Lung microvascular endothelial cell (primary cell): ENCODE measurements at places on chromosomes 6 and 20. TPM values are rescaled to one million over a fixed set of nuclear protein-coding genes. Genes with fewer than 3 reads are reported as not detected.

Gene HTR1E
- not detected in 2 replicates for total RNA-seq

Gene TMEM74B
- total RNA-seq = under 0.01 and 0.44 TPM in 2 replicates

Gene ITCH
- 38.6 and 55.2 TPM in 2 replicates for total RNA-seq

Gene C2
- under 0.01 TPM in 1 of 2 replicates, not detected in the other for total RNA-seq

Gene HLA-DOA
- total RNA-seq = not detected in 2 replicates

Gene PHACTR3
- total RNA-seq = 1.6 and 3.1 TPM in 2 replicates

Gene GPX5
- not detected in 2 replicates for total RNA-seq

Gene TRAPPC3L
- total RNA-seq = under 0.01 TPM in 1 of 2 replicates, not detected in the other

Gene SPATS1
- not detected in 2 replicates for total RNA-seq

Gene TINAG
- not detected in 2 replicates for total RNA-seq

Gene GMPR
- total RNA-seq = 5.2 and 15.9 TPM in 2 replicates

Gene LPIN3
- under 0.01 and 0.65 TPM in 2 replicates for total RNA-seq

DNA sequence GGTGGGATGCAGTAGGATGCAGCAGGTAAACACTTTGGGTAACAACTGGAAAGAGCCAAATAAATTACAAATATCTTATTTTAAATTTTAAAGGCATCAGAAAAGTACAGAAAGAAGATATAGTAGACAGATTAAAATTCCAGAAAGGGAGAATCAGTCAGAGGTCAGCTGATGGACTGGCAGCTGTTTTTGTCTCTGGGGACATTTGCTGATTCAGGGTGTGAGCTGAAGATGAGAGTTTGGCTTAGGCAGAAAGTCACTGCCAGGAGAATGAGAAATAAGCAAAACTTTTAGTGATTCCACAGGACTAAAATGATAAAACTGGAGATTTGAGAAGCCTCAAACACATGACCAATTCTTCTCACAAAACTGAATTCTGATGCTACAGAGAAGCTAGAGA, 39.5 kb downstream of the AHI1 start:
- no peak for DNase-seq

DNA sequence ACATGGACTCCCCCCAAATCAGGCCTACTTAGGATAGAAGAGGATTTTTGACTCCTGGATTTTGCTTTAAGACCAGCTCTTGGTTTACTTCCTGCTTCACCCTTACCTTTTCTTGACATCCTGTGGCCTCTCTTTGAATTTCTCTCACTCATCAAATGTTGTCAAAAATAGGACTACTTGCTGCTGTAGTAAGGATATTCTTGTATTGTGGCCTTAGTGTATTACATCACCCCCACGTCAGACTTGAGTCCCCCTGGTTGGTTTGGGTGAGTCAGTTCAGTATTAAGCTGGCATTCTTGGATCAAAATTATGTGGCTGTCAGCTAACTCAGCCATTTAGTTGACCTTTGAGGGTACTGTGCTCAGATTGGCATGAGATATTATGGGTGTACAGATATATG, 1.1 kb downstream of the TPX2 start:
- peak; percentile 35 for DNase-seq

DNA sequence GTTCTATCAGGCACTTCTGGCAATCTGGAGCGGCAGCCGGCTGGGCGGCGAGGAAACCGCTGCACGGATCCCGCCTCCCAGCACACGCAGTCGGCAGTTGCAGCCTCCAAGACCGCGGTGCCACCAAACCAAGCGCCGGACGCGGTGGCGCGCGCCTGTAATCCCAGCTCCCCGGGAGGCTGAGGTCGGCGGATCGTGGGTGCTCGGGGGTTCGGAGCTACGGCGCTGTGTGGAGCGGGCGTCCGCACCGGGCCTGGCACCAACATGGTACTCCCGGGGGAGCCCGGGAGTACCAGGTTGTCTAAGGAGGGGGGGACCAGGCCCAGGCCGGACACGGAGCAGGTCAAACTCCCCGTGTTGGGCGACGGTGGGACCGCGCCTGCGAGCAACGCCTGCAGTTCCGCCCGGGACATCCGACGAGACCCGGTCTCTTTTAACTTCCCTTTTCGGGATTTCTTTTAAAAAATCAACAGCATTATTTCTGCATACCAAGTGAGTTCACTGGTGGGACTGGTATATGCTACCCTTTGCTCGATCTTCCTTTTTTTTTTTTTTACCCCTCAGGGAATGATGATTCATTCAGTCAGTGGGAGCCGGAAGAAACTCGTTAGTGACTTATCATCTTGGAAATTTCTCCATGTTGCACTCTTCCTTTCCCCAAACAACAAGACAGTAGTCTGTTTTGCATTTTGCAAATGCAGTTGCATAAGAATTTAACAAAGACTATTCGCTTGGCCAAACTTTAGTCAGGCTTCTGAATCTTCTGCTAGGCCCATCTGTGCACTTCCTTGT, 27.6 kb downstream of the ZNF311 start:
- peak; percentile 29 for DNase-seq

GRCh38 chr6:286681-287488, 5.4 kb upstream of the DUSP22 start:
- DNase-seq = no peak

DNA sequence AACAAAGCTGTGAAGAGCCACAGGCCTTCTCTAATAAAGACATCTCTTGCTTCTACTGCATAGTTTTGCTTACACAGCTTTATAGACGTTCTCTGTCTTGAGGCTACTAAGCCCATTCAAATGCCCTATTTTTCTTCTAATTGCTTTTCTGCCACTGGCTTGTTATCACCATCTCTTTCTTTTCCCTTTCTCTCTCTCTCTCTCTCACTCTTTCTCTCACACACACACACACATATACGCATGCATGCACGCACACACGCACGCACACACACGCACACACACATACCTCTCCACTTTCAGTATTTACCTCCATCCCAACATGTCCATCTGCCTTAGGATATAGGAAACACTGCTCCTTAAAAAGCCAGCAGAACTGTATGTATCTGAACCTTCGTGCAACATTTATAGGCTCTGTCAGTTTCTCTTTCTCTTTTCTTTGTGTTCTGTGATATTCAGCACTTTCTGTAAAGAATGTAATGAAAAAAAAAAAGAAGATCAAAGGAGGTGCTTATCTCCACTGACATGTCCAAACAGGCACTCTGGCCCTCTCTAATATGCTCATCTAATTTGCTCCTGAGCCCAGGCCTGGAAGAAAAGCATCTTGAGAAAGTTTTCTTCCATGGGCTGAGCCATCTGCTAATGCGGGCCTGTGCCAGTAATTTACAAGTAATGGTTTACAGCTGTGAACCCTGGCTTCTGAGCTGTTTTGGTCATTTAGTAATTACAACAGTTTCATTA, 1046.7 kb upstream of the MAP3K7 start:
- DNase-seq = no peak

- DNase-seq = peak; percentile 84
Observed at GRCh38 chr6:27791182-27791943, 120.8 kb downstream of the OR2B2 start.

DNA sequence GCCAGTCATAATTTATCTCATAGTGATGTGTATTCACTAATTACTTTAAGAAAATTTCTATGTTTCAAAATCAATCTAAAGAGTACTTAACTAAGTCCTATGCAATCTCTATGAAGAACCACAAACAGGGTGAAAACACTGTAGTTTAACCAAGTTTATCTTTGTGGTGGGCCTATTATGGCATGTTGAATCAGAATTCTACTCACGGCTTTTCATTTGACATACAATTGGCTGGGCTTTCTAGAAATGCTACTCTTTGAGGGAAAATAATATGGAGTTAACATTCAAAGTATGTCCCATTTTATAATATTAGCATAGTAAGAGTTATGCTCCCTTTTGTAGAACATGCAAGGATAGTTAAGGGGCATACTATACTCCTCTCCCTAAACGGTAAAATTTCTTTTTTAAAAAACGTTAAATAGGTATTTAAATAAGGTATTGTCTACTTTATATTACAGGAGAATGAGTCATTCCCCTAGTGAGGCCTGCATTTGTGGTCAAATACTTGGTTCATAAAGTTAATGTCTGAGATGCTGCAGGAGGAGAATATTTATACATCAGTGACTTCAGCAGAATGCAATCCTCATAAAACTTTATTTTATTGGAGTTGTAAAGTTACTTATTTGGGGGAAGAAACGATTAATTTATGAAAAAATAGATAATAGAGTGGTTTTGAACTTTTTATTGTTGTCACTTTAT, 1.8 kb downstream of the MOXD1 start:
- DNase-seq = no peak

DNA sequence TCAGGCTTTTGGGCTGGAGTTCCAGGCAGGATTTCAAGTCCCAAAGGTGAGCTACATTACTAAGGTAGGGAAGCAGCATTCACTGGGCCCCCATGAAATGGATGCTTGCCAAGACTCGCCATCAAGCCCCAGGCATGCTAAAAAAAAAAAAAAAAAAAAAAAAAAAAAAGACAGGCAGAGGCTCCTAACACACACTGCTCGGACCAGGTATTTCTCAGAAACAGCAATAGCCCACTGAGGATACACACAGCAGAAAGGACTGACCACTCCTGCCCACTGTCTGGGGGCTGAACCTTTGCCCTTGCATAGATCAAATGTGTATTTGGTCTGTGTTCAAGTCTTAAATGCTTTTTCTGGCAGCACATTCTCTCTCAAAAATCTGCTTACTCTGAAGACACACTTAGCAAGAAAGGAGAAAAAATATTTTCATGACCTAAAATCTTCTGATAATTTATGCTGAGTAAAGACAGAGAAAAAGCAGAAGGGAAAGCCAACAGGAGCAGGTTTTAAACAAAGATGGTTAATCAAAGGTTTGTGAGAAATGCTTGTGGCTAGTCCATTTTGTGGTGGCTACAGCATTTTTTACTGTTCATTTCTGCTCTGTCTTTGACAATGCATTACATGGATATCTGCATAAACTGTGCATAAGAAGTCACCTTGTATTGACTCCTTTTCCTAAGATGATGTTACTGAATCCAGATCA, 37.9 kb upstream of the BEND6 start:
- no peak for DNase-seq

DNA sequence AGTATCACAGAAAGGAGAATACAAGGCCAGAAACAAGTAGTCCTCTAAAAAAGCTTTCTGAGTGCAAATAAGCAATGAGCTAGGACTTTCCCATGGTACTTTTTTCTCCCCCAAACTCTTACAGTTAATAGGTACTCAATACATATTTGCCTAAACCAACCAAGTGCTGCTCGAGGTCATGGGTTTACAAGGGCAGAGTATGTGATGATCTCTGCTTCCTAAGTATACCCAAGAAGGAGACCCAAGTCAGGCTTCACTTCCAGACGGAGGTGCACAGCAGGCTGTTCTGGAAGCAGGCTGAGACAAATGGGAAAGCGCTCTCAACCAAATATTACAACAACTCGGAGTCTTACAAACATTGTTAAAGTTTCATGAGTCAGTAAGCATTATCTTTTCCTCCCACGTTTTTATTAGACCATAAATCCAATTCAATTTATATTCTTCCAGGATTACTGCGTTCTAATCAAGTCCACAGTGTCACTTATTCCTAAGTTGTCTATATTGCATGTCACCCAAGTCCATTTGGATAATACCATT, 8.1 kb downstream of the FYN start:
- no peak for DNase-seq

DNA sequence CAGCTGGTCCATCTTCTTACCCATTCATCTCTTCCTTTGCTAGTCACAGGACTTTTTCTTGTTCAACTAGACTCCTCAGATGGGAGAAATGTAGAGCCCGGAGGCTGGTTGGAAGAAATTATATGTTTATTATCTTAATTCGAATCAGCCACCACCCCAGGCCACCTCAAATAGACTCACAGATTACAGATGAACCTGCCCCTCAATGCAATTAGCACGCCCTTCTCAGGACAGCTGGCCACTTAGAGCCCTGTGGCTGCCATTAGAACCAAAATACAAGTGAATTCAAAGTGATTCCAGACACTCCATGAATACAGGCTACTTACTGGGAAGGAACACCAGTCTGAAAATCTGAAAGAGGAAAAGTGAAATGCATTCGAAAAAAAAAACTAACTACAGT, 176.4 kb downstream of the MAFB start:
- no peak for DNase-seq

DNA sequence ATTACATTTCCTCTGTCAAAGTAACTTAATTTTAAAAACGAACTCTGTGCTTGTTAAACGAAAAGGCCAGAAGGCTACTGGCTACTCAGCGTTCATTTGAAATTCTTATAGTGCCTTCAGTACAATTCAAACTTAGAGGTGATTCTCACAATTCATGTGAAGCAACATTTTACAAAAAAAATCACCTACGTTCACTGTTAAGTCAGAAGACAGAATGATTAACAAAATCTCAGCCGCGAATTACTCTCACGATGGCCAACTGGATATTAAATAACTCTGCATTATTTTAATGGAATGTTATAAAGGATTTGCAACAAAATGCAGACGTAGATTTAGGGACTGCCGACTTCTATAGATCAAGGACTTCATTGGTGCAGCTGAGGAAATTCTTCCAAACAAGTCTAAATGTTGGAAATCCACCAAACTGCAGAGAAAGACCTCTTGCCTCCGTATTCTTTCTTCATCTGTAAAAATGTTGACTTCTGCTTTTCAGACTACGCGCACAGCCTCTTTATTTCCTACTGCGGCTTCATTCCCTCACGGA, 1.6 kb upstream of the QKI start:
- DNase-seq = no peak

GRCh38 chr6:84150705-84151104, 76.7 kb downstream of the CEP162 start:
- peak; percentile 68 for DNase-seq

DNA sequence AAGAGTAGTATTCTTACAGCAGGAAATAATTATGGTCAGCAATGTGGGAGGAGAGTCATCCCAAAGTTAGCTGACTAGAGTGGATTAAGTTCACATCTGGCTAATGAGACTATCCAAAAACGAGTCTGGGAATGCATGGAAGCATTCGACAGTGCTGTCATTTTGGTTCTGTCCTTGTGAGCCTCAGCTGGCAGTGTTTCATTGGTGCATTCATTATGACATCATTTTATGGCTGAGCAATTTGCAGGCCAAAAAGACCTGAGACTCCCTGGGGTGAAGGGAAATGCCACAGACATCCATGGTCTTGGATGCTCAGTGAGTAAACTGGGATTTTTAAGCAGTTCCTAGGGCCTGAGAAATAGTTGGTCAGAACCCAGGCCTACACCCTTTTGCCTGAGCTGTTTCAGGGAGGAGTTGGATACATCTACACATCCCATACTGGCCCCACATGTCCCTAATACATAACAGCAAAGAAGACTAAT, 196.4 kb upstream of the CCN2 start:
- no peak for DNase-seq

- peak; percentile 14 for DNase-seq
Observed at GRCh38 chr6:1403851-1404712, 14.7 kb downstream of the FOXF2 start.

DNA sequence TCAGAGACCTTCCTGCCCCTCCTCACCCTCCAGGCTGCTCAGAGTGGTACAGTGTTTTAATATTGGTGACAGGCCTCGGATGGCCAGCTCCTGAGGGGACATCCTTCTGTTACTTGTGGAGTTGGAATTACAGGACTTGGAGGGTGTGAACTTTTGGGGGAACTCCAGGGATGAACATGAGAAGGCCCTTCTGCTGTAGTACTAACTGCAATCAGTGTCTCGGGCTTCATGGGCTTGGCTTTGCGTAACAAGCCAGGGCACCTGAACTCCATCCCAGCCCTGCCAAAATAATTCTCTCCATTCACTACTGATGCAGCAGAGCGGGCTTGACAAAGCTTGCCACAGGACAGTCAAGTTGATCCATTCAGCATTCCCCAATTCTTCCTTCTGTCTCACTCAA, 28.6 kb downstream of the SLC22A23 start:
- no peak for DNase-seq

- no peak for DNase-seq
Observed at GRCh38 chr20:54168961-54169862, 4.6 kb downstream of the CYP24A1 start.

GRCh38 chr20:3727401-3728021, 5.0 kb upstream of the HSPA12B start:
- DNase-seq = no peak

GRCh38 chr6:93088621-93089501, 330.5 kb downstream of the EPHA7 start:
- no peak for DNase-seq
